Fibroblast of upper back skin (primary cell): ENCODE measurements at places on chromosomes 11 and 22.

DNA sequence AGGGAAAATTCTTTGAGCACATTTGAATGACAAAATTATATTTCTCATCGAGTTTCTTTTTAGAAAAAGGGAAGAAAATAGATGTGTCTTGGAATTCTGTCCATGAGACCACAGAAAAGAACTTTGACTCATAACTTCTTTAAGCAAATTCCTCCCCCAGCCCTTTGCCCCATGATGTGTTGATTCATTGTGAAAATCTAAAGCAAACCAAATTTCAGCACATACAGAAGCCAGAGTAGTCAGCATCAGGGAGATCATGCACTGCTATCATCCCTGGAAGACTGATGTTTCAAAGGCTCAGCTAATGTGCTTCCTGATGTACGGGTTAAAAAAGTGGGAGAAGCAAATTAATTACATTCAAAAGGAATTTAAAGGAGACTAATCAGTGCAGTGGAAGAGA, 159.7 kb downstream of the FAT3 start:
- peak; percentile 85 for DNase-seq

DNA sequence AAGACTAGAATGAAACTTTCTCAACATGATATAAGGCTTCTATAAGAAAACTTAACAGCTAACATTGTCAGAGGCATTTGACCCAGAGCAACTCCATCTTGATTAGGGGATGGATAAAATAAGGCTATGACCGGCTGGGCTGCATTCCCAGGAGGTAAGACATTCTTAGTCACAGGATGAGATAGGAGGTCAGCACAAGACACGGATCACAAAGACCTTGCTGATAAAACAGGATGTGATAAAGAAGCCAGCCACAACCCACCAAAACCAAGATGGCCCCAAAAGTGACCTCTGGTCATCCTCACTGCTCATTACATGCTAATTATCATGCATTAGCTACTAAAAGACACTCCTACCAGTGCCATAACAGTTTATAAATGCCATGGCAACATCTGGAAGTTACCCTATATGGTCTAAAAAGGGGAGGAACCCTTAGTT, 135.2 kb downstream of the TTC28 start:
- no peak for DNase-seq

- DNase-seq: no peak
Observed at GRCh38 chr11:203945-204586, 3.1 kb downstream of the BET1L start.

- peak; percentile 6 for DNase-seq
Observed at GRCh38 chr22:44181033-44181911, 547 bp downstream of the PARVG start.

GRCh38 chr11:64290352-64291261, 495 bp upstream of the KCNK4 start:
- DNase-seq: no peak

- no peak for DNase-seq
Observed at GRCh38 chr11:47502767-47503166, 50.2 kb downstream of the CELF1 start.

DNA sequence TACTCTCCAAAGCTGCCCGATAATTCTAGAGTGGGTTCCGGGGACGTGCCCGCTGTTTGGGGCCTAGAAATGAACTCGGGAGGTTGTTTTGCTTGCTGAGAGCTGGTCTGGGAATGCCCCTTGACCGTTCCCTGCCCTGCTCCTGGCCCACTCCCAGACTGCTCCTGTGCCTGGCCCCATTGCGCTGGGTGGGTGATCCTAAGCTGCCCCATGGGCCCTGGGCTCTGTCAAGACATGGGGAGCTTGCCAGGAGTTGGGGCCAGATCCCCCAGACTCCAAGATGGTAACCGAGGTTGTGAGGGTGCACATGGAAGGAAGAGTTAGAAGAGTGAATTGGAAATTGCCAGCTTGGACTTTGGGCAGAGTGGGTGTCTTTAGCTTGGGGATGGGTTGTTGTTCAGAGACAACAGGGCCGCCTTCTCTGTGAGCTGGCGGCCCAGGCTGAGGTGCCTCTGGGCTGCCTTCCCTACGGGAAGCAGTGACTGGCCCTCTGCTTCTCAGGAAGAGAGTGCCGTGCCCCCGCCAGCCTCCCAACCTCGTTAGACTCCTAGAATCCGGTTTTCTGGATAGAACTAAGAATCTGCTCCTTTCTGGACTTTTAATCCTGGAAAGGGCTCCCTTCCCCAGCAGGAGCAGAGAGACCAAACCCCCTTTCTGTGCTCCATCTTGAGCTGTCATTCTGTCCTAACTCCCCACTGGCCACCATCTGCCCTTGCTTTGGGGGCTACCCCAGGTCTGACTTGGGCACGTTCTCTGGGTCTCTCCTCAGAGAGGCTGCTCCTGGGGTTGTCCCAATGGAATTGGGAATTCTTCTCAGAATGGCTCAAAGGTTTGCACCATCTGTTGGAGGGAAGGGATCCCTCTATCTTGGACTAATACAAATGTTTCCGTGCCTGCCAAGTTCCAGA, 1.8 kb downstream of the ST3GAL4 start:
- DNase-seq: no peak

- DNase-seq: peak; percentile 5
Observed at GRCh38 chr11:97574976-97575665, 1185.3 kb downstream of the JRKL start.

DNA sequence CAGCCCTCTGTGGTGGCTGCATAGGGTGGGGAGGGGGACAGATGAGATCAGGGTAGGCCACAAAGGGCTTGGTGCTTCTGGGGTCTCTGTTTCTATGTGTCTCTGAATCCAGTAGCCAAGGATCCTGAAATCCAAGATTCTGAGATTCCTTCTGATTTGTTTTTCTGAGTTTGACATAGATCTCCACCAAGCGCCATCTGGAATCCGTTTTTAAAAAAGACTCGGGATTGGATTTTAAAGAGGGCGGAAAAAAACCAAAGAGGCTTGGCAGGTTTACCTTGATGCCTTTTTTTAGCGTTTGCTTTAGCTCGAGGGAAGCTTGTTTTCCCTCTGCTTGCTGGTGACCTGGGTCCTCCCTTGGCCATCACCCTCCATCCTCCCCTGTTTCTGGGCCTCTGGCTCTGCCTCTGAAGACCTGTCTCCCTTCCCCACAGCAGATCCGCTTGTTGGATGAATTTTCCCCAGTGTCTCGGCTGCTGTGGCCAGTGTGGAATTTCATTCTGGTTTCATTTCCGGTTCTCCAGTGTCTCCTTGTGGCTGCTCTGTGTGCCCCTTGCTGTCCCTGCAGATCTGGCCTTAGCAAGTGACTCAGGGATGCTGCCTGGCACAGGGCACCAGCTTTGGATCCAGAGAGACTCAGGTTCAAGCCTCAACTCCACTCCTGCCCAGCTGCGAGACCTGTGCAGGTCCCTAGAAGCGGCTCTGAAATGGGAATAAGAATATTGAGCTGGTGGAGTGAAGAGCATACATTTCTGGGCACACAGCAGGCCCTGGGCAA, 15.1 kb downstream of the SYNGR1 start:
- no peak for DNase-seq

DNA sequence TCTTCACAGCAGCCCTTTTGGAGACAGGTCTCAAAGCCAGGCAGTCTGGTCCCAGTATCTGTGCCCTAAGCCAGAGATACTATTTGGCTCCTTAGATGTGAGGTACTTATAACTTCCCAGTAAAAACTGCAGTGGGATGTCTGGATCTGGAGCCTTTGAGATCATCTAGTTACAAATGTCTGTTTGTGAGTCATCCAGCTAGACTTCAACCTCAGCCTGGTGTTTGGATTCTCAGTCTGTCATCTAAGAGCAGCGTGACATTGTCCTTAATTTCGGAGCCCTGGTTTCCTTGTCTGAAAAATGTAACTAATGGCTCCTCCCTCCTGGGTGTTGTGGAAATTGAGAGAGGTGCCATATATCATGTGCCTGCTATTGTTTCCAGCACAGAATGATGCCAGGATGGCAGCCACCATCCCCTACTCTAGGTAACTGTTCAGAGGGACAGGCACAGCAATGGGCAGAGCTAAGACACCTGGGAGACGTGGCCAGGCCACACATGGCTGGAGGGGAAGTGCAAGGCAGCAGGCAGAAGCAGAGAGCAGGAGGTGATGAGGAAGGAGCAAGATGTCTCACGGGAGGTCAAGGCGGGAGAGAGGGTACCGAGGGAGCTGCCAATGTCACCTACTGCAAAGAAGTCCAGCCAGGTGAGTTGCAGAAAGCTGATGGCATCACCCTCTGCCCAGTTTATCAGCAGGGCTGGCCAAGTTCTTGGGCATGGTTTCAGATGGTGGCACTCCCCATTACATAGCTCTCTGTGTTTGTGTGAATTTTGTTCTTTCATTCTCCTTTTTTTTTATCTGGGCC, 20.6 kb upstream of the ST3GAL4 start:
- DNase-seq: peak; percentile 55

GRCh38 chr22:35761037-35761436, 43.4 kb downstream of the APOL5 start:
- DNase-seq: peak; percentile 25

DNA sequence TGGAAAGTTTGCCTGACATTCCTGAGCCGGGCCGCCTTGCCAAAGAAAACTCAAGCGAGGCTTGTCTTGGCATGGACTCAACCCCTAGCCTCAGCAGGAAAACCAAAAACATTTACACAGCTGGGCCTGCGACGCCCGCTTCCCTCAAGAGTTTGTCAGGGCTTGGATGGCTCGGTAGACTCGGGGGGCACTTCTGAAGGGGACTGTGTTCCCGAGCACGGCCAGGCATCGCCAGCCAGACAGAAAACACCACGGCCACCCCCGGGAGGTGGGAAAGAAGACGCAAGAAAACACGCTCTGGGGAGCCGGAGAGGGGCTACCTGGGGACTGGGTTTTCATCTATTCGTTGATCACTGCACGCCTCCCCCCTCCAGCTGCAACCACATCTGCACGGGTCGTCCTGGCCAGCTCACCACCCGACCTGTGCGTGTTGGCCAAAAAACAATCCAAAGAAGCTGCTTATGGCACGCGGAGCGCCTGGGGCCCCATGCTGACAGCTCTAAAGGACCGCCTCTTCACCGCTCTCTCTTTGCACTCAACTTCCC, 380.7 kb downstream of the MN1 start:
- DNase-seq: peak; percentile 96

DNA sequence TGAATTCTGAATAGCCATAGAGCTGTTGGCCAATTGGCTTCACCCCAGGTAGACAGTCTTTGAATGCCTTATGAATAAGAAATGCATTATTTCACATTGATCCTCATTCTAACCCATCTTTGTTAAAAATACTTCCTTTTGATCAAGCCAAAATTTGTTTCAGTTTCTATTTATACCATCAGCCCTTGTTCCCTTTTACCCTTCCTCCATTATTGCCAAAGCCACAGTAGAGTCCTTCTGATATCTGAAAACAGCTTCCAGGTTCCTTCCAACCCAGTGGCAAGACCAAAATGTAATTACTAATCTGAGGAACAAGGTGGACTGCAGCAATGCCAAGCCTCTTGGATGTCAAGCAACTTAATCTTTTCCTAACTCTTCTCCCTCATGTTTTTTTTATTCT, 458.8 kb downstream of the BUD13 start:
- DNase-seq: no peak

GRCh38 chr22:46660604-46661201, 40.5 kb downstream of the GRAMD4 start:
- no peak for DNase-seq

- DNase-seq: no peak
Observed at GRCh38 chr11:123439616-123440015, 9.5 kb downstream of the GRAMD1B start.

DNA sequence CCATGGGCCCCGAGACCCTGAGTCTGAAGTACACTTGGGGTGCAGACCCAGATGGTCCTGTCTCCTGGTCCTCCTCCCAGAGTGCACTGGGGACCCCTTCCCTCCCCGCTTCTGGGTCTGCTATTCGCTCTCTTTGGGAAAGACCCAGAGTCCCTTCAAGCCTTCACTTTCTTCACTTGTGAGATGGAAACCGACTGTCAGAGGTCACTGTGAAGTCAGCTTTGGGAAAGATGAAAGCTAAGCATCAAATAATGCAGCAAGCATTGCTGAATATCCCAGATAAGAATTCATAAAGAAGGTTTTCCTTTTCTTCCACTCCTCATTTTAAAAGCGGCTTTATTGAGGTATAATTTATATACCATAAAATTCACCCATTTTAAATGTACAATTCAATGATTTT, 105.0 kb upstream of the CSNK2A3 start:
- DNase-seq: no peak
